HFF-Myc (cell line): ENCODE measurements at places on chromosomes 4 and X.

DNA sequence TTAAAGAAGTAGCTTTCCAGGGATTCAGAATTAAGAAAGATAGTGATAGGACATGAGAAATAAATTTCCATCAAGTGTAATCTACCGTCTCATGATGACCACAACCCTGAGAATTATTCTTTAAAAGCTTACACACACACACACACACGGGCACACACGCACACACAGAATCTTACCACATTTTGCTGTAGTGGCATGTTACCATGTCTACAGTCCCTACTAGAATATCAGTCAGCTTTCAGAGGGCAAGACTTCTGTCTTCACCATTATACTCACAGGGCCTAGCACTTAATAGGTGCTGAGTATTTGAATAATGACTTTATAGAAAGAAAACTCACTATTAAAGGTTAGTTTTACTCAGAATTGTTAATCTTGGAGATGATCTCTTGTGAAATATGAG, 15.4 kb downstream of the CMC4 start:
- no peak for DNase-seq

GRCh38 chrX:52420824-52421443, 52.1 kb downstream of the XAGE2 start:
- no peak for DNase-seq

- DNase-seq, result no peak
These were observed 127.9 kb downstream of the CHRDL1 start for GRCh38 chrX:110667706-110668105.

DNA sequence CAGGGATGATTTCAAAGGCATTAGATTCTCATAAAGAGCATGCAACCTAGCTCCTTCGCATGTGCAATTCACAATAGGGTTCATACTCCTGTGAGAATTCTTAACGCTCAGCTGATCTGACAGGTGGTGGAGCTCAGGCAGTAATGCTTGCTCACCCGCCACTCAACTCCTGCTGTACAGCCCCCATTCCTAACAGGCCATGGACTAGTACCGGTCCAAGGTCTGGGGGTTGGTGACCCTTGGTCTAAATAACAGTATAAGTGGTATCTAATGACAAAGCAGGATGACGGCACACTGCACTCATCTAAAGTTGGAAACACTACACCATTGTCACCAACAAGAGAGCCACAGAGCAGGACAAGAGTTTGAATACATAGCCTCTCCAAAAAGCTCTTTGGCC, 28.5 kb downstream of the ADGRA3 start:
- DNase-seq, result no peak

DNA sequence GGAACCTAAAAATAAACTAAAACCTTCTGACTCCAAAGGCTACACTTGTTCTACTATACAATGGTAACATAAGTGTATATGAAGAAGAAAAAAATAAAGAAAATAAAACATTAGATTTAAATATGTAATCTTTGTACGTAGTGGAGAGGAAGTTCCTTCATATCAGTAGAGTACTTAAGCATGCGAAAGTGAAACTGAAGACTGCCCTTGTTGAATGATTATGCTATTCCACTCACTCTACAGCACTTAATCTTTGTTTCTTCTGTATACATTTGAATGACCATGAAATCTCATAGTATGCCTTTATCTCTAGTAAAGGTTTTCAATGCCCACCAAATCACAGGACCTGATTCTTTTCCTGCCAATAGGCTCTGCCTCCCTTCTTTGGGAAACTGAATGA, 78.9 kb downstream of the NDST3 start:
- no peak for DNase-seq

DNA sequence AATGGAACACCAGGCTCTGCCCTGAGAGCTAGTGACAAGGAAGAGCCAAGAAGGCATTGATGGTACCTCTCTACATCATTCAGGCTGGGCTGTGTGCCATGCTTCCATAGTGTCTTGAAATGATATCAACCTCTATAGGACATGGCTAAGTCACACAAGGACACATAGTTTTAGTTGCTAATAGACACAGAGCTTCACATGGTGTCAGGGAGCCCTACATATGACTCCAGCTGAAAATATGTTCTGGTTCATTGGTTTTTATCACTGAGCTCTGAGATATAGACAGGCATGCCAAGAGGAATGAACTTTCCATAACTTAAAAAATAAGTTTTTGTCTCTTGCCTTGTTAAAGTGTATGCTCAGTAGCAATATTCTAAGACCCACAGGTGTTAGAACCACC, 72.1 kb upstream of the PRKG2 start:
- no peak for DNase-seq

GRCh38 chrX:16023790-16024734, 99.3 kb upstream of the GRPR start:
- no peak for DNase-seq

GRCh38 chrX:115988825-115989224, 181.7 kb upstream of the AGTR2 start:
- no peak for DNase-seq

DNA sequence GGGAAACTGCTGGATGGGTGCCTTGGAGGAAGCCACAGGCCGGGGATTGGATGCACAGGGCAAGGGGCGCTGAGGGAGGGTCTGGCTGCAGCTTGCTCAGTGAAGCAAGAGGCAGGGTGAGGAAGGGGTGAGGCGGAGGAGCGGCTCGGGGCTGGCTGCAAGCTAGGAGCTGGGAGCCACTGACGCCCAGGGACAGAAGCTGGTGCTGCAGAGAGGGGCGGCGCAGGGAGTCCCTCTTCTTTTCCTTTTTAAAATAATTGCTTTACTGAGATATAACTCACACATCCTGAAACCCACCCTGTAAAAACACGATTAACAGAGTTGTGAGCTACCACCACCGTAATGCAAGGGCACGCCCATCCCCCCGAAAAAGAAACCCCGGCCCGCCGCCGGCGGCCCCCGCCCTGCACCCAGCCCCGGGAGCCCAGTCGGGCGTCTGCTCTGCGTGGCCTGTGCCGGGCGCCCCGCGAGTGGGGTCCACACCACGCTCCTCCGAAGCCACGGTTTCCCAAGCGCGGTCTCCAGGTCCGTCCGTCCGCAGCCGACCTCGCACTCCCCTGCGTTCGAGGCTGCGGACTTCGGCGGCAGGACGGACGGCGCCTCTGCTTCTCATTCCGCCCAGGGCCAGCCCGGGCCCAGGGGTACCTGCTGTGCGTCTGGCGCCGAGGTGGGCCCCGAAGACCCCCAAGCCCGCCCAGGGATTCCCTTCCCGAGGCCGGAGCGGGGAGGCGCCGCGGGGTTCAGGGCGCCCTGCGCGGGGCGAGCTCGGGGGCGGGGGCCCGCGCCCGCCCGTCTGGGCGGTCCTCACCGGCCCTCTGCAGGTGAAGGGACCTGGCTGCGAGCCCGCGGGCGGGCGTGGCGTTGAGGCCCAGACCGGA, 866 bp upstream of the UVSSA start:
- DNase-seq, result no peak

- no peak for DNase-seq
These were observed 113.8 kb downstream of the IL13RA2 start for GRCh38 chrX:114903618-114904017.

GRCh38 chrX:15747626-15748173, 9.6 kb downstream of the CA5B start:
- DNase-seq, result no peak

DNA sequence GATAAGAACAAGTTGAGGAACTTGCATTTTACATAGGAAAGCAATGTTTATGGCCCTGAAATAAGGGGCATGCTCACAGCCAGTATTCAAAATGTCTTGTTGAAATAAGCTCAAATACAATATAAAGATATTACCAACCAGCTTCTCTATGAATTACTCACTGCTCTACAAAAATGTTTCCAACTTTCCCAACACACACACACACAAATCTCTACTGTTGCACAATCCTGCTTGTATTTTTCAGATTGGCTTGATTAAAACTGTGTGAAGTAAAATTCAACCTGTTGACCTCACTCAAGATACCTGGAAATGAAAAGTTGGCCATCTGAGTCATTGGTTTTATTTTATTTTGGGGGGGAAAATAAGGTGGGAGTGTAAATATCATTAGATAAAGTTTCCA, 128.6 kb downstream of the CHIC2 start:
- no peak for DNase-seq

DNA sequence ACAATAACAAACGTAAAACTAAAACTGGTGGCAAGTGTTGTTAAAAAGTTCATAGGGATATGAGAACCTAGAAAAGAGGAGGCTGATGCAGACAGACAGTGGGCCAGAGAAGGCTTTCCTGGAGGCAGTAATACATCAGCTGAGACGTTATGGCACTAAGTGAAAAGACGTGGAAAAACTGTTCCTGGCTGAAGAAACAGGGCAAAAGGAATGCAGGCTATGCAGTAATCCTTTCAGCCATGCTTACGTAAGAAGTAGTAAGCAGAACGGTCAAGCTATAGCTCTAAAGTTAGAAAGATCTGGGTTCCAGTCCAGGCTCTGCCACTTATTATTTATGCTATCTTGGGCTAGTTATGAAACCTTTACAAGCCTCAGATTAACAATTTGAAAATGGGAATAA, 6.4 kb downstream of the LAMTOR3 start:
- no peak for DNase-seq

GRCh38 chr4:6942238-6942800, 32.7 kb downstream of the TBC1D14 start:
- peak; percentile 71 for DNase-seq
